ENCODE measurements at places on chromosomes 4 and X.

DNA sequence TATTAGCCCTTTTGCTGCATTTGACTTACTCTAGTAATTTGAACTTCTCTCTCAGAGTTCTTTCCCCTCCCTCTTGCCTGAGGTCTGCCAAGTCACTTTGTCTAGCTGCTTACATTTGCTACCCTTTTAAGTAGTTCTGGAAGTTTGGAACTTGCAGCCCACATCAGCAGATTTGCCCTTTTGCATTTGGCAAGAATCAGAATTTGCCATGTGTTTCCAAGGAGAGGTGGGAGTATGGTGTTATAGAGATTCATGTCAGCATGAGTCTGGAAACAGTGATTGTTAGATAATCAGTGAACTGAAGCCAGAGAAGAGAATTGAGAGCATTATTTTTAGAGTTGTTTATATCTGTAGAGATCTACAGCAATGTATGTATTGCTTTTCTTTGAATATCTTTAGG is 52.1 kb downstream of the KLHL34 start:
- DNase-seq, result no peak

DNA sequence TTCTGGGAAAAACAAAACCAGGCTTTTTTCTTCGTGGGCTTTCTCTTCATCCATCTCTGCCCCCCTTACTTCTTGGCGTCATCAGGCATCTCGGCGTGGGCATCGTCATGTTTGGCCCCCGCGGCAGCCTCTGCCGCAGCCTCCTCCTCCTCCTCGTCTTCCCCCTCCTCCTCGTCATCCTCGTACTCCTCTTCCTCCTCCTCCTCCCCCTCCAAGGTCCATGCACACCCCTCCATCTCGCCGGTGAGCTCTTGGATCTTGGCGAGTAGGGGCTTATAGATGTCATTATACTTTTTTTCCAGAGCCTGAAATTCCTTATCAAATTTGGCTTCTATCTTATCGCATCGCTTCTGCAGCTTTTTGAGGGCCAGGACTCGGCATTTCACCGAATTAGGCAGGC is 488 bp downstream of the NAP1L5 start:
- no peak for DNase-seq

- DNase-seq, result no peak
These were observed 586.7 kb downstream of the GBA3 start for GRCh38 chr4:23279377-23279986.

DNA sequence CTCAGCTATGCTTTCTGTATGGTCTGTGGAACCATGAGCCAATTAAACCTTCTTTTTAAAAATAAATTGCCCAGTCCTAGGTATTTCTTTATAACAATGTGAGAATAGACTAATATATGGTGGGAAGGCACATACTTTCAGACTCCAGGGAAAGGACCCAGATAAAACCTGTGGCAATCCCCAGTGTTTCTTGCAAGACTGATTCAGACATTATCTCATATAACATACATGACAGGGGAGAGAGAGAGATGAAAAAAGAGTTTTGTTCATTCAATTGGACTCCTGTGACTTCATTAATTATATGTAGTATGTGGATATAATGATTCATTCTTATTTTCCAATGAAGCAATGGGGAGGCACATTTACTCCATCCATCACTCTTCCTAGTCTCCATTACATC is 291.4 kb upstream of the PRKX start:
- no peak for DNase-seq

DNA sequence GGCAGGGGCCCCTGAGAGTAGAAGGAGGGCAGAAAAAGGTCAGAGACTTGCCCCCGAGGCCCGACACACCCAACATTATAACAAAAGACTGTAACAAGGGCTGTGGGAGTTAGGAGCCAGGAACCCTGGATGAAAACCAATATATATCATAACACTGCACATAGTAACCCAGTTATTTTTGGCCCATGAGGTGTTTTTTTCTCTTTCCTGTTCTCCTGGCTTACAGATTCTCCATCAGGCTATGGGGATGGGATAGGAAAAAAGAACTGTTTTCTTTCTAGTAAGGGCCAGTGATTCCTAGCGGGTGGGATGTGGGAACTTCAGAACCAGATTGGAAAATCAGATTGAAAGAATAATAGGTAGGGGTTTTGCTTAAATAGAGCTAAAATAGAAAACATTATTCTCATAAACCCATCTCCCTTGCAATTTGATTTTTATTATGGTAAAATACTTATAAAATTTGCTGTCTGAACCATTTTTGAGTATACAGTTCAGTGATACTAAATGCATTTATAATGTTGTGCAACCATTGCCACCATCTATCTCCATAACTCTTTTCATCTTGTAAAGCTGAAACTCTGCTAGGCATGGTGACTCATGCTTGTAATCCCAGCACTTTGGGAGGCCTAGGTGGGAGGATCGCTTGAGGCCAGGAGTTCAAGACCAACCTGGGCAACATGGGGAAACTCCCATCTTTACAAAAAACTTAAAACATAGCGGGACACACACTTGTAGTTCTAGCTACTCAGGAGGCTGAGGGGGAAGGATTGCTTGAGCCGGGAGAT is 33.5 kb downstream of the SNX25 start:
- no peak for DNase-seq

DNA sequence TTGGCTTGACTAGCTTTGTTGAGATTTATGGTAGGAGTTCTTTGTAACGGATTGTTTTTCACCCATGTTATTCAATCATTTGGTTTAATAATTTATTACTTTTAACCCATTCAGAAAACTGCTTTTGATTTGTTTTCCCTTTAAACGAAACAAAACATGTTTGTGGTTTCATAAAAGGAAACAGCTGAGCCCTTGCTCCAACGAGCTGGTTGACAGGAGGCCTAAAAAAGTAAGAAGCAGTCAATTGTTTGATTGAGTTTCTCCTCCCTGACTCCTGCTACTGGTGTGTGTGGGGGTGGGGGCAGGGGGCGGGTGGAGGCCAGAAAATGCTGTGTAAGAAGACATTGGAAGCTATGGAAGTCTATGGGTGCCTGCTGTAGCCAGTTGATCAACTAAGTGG is 102.8 kb downstream of the CHRDL1 start:
- DNase-seq, result no peak

- DNase-seq, result no peak
These were observed 74.1 kb upstream of the STOX2 start for GRCh38 chr4:183831026-183831446.

GRCh38 chr4:62023633-62024032 is 823.5 kb downstream of the ADGRL3 start:
- no peak for DNase-seq

DNA sequence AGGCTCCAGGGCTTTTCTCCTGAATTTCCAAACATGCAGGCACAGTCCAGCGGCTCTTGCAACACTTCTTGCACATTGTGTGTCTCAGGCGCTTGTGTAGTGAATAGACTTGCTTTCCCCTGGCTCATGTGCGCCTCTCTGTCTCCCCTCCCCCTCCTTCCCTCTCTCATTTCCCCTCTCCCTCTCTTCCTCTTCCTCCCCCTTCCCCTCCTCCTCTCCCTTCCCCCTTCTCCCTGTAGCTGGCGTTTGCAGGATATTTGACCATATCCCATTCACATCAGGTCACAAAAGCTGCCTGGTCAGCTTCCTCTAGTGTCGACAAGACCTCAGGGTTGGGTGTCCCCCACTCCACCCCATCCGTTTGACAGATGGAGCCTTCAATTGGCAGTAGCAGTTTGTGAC is 2.4 kb downstream of the CHST7 start:
- no peak for DNase-seq

- DNase-seq, result no peak
These were observed 586.9 kb downstream of the TMA16 start for GRCh38 chr4:164081371-164081770.

DNA sequence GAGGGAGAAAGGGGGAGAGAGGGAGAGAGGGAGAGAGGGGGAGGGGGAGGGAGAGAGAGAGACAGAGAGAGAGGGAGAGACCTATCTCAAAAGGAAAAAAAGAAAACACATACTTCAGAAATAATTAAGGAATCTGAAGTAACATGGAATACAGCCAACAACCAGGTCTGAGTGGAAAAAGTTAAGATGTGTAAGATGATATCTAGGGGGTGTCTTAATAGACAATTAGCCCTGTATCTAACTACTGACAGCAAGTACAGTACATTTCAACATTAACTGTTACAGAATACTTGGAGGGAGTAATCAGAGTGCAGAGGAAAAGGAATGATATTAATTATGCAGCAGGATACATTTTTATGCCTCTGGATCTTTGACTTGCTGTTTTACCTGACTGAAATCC is 22.4 kb downstream of the NUP54 start:
- DNase-seq, result no peak

- DNase-seq, result no peak
These were observed 205.4 kb downstream of the SHROOM3 start for GRCh38 chr4:76640353-76640910.

GRCh38 chr4:103498161-103499070 is 221.4 kb downstream of the TACR3 start:
- peak; percentile 12 for DNase-seq

- DNase-seq, result no peak
These were observed 44.7 kb upstream of the MED14 start for GRCh38 chrX:40780082-40780481.

DNA sequence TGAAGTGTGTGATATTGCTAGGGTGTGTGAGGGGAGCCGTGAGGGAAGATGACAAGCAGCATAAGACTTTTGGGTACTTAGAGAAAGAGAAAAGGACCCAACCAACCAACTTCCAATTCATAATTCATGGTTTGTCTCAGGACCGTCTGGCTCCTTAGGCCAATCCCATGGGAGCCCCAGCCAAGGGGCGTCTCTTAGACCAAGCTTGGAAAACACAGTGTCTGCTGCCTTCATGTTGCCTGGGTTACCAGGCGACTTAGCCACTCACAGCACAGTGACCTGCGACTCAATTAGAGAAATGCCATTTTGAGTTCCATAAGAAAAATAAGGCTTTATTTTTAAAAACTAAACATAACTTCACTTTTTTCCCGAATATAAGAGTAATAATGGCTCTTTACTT is 32.7 kb downstream of the BST1 start:
- no peak for DNase-seq

GRCh38 chrX:10952619-10953018 is 158.5 kb upstream of the HCCS start:
- no peak for DNase-seq

DNA sequence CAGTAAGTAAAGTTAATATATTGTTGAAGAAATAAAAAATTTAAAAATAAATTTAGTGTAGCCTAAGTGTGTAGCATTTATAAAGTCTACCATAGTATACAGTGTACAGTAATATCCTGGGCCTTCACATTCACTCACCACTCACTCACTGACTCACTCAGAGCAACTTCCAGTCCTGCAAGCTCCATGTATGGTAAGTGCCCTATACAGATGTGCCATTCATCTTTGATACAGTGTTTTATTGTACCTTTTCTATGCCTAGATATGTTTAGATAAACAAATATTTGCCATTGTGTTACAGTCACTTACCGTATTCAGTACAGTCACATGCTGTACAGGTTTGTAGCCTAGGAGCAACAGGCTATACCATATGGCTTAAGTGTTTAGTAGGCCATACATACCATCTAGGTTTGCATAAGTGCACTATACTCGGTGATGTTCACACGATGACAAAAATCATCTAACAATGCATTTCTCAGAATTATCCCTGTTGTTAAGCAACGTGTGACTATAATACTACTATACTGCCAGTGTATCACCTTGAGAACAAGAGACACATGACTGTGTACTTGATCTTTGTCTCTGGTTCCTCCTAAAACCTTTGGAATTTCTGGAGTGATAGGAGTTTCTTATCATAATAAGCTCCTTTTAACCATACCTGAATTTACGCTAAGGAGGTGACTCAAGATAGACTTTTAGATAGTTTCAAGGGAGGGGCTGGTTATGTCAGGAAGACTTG is 25.8 kb upstream of the SEPTIN11 start:
- no peak for DNase-seq

GRCh38 chrX:133677123-133678063 is 262.1 kb upstream of the GPC4 start:
- no peak for DNase-seq

- no peak for DNase-seq
These were observed 93.0 kb downstream of the SPIN4 start for GRCh38 chrX:63258144-63258543.

GRCh38 chrX:13463608-13464007 is 105.8 kb upstream of the EGFL6 start:
- no peak for DNase-seq

DNA sequence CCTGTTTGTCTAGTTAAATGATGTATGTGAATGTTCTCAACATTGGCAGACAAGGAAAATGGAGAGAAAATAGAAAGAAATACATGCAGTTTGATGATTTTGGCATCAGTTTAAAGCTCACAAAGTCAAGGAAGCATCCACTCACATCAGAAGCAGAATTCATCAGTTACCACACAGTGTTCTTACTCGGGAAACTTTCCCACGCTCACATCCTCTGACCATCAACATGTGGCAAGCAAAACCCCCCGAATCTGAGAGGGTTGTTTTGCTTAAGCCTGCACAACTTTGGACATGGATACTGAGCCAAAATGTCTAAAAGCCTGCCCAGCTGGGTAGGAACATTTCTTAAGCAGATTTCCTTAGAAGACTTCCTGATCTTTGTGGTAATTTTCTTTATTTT is 407.6 kb downstream of the ANKRD50 start:
- no peak for DNase-seq

DNA sequence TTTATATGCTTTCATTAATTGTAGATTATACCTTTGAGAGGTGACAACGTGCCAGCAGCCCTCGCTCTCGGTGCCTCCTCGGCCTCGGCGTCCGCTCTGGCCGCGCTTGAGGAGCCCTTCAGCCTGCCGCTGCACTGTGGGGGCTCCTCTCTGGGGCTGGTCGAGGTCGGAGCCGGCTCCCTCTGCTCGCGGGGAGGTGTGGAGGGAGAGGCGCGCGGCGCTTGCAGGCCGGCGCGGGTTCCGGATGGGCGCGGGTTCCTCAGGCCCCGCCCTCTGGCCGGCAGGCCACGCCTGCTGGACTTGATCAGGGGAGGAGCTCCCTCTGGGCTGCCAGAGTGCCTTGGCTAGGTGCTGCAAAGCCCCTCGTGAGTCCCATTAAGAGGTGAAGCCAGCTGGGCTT is 321.1 kb upstream of the PCDH18 start:
- no peak for DNase-seq

- no peak for DNase-seq
These were observed 520 bp upstream of the SRP72 start for GRCh38 chr4:56466910-56467283.

DNA sequence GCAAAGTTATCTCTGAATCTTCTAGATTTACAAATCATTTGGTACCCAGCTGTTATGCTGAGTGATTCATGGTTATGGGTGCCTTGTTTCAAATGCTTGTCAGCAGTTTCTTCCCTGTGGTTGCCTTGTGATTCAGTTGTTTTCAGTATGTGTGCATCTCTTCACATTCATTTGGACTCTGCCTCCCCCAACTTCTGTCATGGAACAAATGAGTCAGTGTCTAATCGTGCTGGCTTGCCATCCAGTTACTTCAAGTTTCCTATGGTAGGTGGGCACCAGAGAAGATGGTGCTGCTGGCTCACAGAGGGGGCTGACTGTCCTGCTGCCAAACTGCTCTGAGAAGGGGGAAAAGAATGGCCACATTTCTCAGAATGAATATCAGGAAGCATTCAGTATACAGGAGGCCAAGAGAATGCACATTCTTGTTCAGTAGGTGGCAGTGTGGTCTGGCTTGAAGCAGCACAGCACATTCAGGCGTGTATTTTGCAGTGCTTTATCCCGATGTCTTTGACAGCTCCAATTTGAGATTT is 260.9 kb downstream of the GLUD2 start:
- DNase-seq, result peak; percentile 68
